ENCODE measurements at places on chromosomes 1 and 21.

DNA sequence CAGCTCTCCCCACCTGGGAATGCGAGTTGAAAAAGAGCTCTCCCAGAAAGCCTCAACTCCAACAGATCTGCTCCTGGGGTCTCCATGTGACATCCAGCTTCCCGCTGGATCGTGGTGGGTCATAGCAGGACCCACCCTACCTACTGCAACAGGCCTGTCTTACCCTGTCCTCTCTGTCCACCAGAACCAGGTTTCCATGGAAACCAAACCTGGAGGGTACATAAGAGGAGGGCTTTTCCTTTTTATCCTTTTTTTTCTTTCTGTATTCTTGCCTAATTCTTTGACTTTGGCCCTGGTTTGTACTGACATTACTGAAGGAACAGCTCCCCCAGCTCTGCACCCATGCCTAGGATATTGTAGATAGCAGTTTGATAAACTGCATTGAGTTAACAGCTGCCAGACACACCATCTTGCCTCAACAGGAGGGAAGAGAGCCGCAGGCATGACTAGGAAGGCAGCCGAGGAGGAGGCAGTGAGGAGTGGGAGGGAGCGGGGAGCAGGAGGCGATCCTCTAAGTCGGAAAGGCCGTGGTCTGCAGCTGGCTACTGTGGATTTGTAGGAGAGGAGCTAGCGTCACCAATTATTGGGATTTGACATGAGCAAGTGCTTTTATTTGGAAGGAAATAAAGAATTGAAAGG, 9.7 kb upstream of the FMOD start:
- DNase-seq: no peak

DNA sequence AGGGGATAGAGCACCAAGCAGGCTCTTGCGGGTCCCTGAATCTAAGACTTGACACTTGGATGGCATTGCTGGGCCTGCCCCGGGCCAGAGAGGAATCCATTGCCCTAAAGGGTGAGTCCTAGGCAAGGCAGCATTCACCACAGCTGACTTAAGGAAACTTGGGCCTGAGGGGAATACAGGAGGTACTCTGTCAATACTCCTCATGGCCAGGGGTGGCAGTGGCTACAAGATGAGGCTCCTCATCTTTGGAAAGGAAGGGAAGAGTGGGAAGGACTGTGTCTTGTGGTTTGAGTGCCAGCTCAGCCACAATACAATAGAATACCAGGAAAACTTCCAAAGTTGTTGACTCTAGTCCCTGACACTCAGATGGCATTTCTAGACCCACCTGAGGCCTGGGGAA, 5.1 kb downstream of the KRTAP22-1 start:
- DNase-seq: no peak

- DNase-seq: no peak
These were observed 62.8 kb downstream of the PCNT start for GRCh38 chr21:46386734-46387088.

DNA sequence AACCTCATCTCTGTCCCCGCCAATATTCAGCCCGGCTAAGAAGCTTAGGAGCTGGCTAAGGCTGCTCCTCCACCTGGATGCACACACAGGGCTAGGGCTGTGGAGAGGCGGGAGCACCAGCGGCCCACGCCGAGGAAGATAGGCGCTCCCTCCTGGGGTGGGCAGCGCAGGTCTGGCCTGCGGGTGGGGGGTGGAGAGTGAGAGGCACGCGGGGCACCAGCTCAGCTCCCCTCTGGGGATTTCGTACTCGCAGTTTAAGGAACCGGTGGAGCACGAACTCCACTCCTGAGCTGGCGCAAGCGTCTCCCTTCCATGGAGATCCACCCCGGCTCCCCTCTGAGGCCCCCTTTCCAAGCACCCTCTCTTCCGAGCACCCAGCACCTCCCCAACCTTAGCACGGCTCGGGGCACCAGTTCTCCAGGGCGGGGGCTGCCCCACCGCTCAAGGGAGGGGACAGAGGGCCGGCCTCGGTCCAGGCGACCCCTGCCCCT, 433 bp upstream of the KAZN start:
- DNase-seq: no peak

DNA sequence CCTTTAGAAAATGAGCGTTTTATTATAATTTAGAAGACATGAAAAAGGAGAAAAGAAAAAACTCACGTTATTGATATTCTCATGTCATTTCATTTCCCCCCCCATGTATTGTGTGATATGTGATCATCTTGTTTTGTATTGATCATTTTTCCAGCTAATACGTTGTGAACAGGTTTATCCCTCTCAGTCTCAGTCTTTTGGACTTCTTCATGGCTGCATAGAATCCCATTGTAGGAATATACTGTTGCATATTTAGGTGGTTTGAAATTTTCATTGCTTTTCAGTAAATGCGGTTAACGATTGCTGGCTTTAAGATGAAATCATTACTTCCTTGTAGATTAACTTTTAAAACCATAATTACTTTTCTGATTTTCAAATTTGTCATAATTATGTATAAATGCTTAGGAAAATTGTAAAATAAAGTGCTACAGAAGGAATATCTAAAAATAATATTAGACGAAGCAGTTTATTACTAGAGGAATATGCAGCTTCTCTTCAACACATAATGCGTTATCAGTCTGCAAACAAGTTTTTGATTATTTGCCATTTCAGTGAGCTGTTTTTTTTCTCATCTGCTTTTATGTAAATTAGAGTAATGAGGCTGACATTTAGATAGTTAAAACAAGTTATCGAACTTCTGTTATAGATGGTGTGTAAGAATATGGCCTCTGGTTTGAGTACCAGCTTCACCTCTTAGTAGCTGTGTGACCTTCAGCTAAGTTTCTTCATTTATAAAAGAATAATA, 1.8 kb downstream of the SON start:
- DNase-seq: no peak

DNA sequence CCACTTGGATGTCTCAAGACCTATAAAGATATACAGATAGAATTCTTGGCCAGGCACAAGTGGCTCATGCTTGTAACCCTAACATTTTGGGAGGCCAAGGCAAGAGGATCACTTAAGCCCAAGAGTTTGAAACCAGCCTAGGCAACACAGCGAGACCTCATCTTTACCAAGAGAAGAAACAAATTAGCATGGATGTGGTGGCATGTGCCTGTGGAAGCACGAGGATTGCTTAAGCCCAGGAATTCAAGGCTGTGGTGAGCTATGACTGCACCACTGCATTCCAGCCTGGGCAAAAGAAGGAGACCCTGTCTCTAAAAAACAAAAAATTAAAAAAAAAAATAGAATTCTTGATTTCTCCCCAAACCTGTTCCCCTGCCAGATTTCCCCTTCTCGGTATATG, 8.3 kb downstream of the ASAP3 start:
- no peak for DNase-seq

DNA sequence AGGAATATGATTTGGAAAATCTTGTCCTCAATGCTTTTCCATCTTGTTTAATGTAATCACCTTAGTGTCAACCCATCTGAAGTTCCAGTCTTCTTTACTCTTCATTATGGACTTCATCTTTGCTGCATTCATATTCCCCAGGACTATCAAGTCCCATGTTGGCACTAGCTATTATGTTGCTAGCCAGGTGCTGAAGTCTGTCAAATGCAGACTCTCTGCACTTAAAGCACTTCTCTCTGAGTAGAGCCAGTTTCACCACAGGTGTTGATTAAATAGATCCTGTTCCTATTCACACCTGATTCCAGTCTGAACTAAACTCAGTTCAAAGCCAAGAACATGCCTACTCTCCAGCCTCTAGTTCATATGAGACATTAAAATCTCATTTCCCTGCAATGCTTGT, 75.0 kb upstream of the PKN2 start:
- no peak for DNase-seq

- no peak for DNase-seq
These were observed 137.7 kb upstream of the SMYD2 start for GRCh38 chr1:214143006-214143992.

DNA sequence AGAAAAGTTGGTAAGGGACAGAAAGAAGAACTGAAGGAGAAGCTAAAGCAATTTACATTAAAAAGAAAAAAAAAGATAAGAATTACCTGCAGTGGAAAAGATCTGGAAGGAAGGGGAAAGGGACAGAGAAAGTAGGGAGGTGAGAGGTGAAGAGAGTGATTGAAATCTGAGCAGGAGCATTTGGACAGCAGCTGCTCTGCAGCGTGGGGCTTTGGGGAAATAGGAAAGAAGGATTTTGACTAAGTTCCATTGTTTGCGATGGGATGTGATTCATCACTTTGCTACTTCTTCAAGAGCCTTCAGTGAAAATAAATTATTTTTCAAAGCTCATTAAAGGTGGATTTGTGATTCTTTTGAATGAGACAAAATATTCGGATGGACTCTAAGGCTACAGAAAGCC, 26.1 kb upstream of the NMNAT2 start:
- peak; percentile 31 for DNase-seq

DNA sequence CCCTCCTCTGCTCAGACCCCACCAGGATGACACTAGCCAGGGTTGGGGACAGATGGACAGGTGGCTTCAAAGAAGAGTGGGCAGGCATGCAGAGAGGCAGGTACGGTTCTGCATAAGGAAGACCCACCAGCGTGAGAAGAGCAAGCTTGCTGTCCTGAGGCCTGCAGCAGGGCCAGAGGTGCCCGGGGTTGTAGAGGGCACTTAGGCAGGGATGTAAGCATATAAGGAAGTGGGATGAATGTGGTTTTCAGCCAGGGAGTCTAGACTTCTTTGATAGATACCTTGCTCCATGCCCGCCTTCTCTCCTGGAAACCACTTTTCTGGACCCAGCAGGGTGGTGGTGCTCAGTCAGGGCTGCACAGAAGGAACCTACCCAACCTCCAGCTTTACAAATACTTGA, 1.4 kb downstream of the TTC39A start:
- no peak for DNase-seq

DNA sequence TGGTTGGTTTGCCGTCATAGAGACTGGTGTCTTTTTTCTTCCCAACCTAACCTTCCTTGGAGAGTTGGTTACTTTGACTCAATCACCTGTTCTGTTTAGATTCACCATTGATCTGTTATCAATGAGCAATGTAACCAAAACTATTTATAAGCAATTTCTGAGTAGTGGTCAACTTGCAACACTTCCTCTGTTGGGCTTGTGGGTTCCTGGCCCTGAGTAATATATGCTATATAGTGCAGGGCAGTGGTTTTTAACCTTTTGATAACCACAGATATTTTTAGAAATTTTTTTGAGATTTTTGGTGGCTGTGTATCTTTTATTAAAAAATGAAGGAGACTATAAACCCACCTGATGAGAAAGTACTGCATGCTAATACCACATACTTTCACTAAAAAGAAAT, 9.4 kb upstream of the XCL1 start:
- DNase-seq: no peak

DNA sequence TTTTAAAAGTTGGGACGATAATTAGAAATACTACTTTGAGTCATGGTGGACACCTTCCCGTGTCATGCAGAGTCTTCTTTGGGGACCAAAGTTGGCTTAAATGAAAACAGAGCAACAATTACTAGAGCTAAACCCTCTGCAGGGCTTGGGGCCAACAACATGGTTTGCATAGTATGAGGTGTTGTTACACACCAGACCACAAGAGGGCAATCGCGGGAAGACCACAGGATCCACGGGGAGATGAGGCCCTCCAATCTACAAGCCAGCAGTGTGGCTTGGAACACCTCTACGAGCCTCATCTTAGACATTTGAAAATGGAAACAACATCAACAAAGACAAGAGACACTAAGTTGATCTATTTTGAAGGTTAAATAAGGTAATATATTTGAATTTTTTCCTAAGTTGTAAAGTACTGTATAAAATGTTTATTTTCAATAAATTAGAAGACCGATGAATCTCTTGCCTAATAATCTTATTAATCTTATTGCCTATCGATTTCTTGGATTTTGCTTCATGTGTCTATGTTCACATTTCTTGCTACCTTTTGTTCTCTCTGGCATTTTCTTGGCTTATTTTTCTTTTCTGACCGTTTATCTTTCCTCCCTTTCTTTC, 8.2 kb upstream of the SMCP start:
- DNase-seq: peak; percentile 51

DNA sequence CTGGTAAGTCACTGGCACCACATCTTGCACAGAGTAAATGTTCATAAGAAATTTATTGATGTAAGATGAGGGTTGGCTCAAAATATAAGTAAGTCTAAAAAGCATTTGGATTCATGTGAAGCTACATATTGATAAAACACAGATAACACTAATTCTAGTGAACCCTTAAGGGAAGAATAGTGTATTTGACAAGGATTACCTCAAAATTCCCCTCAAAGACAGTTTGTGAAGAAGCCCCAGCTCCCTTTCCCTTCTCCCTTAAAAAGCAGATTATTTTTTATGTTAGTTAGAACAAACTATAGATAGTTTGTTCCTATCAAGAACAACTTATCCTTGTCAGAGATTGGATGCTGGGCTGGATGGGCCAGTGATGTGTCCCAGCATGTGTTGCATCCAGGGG, 10.7 kb downstream of the FGGY start:
- DNase-seq: no peak

- no peak for DNase-seq
These were observed 3.4 kb downstream of the C1orf53 start for GRCh38 chr1:197905699-197906351.

DNA sequence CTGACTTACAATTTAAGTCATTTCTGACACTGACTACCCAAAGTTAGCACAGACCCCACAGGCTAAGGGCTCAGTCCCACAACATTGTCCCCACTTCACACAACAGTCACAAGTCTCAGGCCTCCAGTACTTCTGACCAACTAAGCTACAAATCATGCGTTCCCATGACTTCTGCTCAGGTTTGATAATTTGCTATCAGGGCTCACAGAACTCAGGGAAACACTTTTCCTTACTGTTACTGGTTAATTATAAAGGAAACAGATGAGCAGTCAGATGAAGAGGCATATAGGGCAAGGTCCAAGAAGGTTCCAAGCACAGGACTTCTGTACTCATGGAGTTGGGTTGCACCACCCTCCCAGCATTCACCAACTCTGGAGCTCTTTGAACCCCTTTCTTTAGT, 151.2 kb upstream of the TNR start:
- DNase-seq: no peak

DNA sequence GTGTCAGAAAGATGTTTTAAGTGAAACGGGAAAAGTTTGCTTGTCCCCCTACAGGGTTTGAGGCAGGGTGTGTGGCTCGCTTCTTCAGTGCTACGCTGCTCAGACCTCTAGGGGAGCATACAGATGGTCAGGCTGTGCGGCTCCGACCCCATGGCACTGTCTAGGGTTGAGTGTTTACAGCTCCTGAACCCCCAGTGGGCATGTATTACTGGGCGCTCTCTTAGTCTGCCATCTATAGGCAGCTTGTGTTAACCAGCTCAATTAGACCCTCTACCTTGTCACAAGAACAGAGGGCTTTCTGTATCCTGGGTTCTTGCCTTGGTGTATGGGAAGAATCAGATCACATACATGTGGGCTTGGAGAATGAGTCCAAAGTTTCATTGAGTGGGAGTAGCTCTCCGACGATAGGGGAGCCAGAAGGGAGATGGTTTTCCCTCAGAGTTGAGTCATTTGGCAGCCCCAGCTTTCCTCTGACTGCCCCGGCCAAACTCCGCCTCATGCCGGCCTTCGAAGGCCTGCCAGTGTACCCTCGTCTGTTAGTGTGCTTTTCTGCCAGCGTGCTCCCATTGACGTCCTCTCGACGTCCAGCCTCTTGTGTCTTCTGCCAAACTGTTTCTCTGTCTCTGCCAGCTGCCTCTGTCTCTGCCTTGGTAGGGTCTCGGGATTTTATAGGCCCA, 38.6 kb upstream of the ADGRL4 start:
- DNase-seq: no peak
